ENCODE measurements at places on chromosomes 3 and 15.

DNA sequence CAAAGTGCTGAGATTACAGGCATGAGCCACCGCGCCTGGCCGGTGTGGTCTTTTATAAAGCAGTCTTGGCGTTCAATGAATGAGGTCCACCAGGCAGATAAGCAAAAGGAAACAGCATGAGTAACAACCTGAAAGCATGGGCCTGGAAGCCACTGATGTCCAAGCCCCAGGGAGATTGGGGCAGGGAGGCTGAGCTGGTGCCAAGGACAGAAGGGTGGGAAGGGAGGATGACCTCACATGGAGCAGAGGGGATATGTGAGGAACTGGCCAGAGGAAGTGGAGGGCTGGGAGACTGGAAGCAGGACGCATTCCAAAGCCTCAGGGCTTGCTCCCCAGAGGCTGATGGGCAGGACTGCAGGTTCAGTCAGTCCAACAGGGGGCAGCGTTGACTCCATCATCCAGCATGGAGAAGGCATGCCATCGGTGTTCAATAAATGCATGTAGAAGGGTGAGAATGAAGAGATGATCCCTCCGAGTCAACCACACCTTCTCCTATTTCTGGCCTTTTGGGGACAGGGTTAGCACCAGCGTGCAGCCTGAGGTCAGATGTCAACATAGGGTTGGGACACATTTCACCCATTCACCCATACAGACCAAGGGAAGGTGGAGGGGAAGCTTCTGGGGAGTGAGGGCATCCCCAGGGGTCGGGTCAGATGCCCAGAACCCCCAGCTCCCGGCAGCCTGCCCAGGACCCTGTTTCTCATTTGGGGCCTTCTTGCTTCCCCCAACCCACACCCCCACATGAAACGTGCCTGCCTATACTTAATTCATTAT, 14.8 kb downstream of the MYL3 start:
- DNase-seq = peak; percentile 65

DNA sequence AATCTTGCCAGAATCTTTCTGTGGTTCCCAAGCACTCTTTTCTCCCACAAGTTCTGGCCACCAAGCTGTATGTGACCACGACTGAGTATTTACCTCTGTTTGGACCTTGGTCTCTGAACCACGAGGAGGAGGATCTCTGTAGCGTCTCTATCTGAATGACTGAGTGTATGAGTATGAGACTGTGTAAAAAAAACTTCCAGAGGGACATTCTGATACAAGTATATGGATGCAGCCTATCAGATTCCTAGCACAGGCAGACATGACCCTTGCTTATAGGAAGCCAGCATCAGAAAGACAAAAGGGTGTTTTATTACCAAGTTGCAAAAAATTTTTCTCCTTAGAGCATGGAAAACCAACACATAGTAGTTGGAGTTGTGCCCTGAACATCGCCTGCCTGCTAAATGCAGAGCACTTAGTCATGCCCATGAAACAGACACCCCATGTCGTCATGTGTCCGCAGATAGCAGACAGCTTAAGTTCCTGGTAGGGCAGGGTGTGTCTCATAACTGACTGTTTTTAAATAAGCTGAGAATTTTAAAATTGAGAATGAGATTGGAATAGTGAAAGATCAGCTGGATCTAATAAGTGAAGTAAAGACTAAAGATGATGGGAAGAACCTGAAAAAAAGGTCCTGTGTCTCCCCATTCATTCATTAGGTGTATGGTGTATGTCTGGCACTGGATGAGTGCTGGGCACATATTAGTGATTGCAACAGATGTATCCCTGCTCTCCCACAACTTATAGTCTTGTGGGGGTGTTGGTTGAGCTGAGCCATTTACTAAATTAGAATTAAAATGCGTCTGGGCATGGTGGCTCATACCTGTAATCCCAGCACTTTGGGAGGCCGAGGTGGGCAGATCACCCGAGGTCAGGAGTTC, 30.9 kb downstream of the DAG1 start:
- no peak for DNase-seq

GRCh38 chr3:184238246-184238818, 8.9 kb downstream of the VWA5B2 start:
- no peak for DNase-seq

GRCh38 chr15:34223904-34224596, 766 bp upstream of the EMC4 start:
- DNase-seq = no peak

DNA sequence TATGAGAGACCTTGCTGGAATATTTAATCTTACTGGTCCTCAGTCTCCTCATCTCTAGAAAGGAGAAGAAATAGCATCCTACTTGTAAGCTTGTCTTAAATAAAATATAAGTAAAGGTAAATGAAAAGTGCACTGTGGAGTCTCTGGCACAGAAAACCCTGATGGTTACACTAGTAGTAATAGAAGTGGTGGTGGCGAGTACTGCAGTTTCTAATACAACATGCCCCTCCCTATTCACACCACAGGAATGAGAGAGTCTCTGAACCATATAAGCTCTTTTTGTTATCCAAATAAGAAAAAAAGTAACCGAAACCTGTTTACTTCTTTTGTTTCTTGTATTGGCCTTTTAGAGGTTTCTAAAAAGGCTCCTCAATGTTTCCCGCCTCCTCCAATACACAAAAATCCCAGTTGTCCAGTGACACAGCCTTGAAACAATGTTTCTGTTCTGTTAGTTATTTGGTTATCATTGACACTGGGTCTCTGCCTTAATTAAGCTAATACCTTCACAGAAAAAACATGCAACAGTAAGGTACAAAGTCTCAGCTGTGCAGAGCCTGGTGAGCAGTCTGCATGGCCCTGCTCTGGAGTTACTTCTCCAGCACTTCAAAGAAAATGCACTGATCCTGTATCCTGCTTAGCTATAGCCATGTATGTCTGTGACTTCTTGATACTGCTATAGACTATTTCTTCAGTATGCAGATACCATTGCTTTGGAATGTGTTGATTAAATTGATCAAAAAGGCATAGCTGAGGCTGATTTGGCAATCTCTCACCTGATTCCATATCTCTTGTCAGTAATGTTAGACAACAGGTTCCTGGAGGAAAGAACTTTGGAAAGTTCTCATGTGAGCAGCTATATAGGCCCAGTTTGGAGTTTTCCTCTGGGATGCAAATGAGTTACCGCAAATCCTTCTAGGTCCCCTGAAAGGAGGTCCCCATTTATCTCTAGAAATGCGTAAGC, 315.6 kb upstream of the IL12A start:
- no peak for DNase-seq

DNA sequence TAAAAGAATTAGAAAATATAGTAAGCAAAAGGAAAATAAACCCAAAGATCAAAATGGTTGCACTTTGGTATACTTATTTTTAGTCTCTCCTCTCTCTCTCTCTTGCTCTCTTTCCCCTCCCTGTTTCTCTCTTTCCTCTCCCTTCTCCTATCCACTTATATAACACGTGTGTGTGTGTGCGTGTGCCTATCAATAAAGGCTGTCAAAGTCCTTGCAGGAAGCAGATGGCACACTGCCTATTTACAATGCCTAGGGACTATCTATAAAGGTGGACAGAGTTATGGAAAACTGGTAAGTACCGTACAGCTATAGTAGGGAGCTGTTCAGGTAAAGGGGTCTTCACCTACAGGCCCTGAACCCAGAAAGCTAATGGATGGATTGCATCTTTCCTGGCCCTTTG, 161.6 kb downstream of the SQOR start:
- DNase-seq = no peak

GRCh38 chr15:88242586-88243555, 13.7 kb downstream of the NTRK3 start:
- DNase-seq = no peak
